ENCODE measurements at places on chromosomes 6 and 20.

- DNase-seq, result peak; percentile 34
These were observed 2.3 kb downstream of the ARID1B start for GRCh38 chr6:156779206-156780094.

GRCh38 chr6:91476000-91476399 is 889.1 kb upstream of the MAP3K7 start:
- DNase-seq, result no peak

DNA sequence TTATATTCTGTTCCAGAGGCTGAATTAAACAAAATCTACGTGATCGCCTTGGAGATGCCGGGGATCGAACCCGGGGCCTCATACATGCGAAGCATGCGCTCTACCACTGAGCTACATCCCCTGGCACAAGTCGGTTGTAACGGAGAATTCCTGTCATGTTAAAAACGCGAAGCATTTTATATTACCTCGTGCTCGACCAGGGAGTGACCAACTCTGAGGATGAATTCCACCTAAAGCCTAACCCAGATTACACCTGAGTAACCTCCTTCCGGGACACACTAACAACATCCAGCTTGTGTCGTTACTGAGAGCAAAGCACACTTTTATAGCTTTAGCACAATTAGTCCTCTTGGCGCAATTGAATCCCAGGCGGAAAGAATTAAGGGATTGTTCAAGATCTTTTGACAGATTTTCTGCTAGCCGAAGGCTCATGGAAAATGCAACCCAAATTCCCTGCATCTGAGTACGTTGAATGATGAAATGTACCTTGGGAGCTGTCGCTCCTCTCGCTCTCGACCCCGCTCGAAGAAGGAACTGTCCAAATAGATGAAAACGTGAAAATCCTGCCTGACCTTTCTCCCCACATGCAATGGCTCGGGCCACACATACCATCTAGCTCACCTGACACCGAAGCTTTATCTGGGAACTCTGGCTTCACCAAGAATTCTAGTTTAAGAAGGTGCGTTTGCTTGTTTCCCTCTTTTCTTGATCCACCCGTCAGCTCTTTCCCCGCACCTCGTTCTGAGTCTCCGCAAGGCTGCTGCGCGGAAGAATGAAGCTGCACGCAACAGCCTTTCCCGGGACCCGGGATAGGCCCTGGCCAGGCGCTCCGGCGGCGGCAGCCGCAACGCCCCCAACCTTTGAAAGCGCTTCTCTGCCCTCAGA is 148.3 kb downstream of the GPX5 start:
- peak; percentile 38 for DNase-seq

DNA sequence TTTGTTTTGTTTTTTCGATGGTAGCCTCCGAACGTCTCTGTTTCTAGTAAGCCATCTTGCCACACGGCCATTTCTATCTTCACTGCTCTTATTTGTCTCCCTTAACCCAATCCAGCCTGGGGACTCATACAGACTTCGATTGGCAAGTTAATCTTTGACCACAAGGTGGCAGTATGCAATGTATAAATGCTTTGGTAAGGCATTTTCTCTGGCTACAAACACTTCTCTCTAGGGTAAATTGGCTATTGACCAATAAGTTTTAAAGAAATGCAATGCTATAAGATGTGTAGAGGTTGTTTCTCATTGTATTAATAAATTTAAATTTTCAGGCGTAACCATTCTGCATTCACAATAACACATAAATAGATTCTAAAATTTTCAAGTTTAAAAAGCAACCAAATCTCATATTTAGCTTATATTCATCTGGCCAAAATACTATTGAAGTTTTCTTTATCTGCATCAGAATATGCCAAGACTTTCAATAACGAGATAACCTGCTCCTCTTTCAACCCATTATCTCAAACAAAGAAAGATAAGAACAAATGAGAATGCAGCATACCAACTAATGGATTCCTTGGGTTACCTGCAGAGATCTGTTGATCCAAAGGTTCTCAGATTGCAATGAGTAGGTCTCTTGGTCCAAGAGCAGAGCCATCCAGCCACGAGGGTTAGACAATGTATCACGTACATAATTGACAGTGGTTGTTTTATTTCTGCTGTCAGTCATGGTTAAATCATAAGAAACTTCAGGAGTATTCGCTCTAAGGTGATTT is 231.9 kb downstream of the PKHD1 start:
- peak; percentile 10 for DNase-seq

- no peak for DNase-seq
These were observed 153.9 kb downstream of the LPA start for GRCh38 chr6:160510199-160510598.

All from activated CD4-positive, alpha-beta T cell treated with anti-CD3 and anti-CD28 coated beads for 24 hours (primary cell).